Stimulated activated CD8-positive, alpha-beta memory T cell treated with anti-CD3 and anti-CD28 coated beads, Interleukin-4, amount 100 ng/mL, for 1 hour (primary cell): ENCODE measurements at places on chromosomes 2 and 18.
A peak's percentile ranks its signal among the peaks of the same experiment; 100 is the strongest.

GRCh38 chr2:86029873-86030272 is 75.8 kb downstream of the POLR1A start:
- DNase-seq = no peak

DNA sequence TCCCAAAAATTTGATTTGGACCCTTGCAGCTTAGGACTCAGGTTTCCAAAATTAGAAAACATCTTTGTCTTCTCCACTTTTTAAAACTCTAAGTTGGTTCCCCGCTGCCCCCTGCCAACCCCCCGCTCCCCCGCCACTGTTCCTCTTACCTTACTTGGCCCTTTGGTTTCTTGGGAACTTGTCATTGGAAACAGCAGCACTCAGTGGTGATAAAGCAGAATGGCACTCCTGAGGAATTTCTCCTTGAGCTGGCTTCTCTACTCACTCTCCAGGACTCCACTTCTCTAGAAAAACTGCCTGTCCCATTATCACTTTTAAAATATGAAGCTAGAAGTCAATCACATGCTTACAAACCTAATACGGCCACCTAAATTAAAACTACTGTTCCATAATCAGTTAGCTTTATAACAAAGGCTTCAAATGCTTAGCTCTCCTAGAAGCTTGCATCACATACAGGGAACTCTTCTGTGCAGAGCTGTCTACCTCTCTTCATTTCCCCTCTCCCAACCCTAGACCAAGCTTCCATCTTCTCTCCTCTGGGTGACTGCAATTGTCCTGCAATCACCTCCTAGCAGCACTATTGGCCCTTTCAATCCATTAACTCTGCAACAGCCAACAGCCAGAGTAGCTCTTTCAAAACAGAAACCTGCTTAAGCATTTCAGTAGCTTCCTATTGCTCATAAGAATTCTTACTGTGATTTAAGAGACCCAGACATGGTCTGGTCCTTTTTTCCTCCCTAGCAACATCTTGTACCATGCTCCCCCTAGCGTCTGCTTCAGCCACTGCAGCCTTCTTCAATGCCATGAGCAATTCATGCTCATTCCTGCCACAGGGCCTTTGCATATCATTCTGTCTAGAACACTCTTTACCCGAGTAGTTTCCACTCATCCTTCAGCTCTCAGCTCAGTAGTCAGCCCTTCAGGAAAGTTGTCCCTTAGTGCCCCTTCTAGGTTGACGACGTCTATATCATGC is 15.2 kb upstream of the PLEKHM3 start:
- peak; percentile 20 for DNase-seq

DNA sequence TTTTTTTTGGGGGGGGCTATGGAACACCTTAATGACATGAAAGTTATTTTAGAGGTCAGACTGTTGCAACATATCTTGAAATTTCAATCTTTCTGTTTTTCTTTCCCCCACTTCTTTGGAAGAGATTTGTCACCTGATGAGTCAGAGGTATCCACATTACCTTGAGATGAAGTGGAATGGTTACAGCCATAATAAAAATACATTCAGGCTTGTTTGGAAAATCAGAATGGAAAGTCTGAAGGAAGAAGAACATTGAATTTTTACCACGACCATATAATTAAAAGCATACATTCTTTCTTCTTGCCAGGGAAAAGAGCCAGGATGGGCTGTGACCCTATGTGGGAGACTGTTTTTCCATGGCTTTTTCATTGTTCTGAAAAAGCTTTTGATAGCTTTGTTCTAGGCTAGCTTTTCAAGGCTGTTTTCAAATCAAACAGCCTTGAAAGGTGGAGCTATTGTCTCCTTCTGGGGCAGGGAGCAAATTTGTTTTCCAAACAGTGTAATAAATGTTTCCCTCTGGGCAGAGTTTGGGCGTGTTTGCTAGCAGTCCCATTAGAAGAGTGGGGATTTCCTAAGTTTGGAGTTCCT is 2.3 kb upstream of the GTF3C3 start:
- no peak for DNase-seq

DNA sequence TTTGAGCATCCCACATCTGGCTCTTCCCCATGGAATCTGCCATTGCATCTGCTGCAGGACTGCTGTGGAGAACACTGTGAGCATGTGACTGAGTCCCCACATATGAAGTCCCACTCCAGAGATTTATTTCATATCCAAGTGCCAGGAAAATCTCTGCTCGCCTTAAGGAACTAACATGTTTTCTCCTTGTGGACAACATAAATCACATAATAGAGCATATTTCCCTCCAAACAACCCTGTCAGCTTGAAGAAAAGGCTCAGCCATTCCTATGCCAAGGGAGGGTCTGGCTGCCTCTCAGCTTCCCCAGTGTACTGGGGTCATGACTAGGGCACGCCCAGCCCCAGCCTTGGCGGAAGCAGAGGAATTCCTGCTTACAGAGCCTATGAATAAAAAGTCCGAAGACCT is 193.7 kb downstream of the DNER start:
- no peak for DNase-seq

- no peak for DNase-seq
Measured at GRCh38 chr2:240556553-240557100, 1.2 kb downstream of the ANKMY1 start.

DNA sequence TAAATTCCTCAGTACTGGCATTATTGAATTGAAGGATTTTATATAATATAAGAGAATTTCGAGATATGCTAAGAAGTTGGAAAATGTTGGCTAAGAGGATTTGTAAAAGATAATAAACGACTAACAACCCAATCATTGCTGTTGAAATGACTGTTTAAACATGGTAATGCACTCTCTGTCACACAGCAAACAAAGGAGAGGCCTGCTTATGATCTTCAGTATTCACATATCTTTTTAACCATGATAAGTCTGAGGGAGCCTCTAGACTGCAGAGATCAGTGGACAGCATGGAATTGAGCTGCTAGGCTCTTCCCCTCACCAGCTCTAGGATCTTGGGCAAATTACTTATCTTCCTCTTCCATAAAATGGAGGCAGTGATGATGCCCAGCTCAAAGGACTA is 2.7 kb downstream of the KCTD18 start:
- no peak for DNase-seq

DNA sequence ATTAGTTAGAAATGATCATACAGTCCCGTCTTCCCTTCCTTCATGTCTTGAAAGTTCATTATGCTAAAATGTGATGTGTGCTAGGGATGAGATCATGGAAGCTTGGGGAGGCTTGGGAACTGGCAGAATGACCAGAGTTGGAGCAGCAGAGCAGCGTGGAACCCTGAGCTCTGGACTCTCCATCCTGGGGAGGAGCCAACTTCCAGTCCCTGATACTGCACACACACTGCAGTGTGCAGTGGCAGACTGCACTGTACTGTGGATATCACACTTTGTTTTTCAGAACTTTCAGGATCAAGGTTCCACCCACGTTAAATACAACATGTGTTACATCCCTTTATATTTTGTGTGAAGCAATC is 27.3 kb upstream of the GREB1 start:
- no peak for DNase-seq

DNA sequence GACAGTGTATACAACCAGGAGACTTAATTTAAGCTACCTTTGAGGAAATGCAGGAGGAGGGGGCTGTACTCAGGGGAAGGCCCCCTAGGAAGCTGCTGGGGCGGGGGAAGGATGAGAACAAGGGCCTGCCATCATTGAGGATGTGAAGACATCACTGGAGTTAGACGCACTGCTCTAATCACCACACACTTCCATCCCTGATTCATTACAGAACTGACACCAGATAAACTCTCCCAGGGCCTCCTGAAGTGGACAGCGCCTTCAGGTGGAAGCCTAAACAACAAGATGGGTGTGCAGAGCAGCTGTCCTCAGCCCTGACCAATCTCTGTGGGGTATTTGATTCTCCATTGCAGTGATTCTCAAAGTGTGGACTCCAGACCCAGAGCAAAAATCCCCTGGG is 30.6 kb upstream of the SLC35G4 start:
- DNase-seq = no peak

- DNase-seq = no peak
Measured at GRCh38 chr2:45173513-45173912, 164.3 kb upstream of the SIX2 start.

DNA sequence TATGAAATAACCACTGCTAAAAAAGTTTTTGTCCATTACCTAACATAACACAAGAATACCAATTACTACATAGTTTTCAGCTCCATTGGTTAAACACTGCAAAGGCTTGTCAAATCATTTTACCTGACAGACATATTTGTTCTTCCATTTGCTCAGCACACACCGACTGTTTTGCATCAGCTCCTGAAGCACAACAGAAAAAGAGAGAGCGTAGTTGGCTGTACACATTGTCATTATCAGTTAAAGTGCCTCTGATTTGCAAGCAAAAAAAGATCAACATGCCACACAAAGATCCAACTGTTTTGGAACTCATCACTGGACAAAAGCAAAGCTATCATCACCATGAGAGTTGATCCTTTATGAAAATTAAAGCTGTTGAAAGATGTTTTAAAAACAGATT is 103.8 kb downstream of the WDPCP start:
- DNase-seq = no peak

DNA sequence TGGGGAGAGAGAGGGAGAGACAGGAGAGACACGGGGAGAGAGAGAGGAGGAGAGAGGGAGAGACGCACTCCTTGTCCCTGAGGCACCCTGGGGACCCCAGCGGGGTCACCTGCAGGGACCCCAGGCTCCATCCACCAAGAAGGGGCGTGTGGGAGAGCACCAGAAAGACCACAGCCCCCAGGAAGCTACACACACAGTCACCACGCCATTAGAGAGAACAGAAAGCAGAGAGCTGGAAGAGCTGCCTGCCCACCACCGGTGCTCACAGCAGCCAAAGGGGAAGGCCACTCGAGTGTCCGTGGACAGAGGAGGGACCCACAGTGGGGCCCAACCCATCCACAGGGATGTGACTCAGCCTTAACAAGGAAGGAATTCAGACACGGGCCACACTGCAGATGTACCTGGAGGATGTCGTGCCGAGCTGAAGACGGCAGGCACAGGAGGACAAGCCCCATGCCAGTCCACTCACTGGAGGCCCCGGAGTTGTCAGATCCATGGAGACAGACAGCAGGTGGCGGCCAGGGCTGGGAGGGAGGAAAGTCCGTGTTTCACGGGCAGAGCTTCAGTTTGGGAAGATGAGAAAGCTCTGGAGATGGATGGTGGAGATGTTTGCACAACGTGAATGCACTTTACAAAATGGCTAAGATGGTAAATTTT is 11.5 kb upstream of the NFATC1 start:
- no peak for DNase-seq

GRCh38 chr2:159867567-159868361 is 69.8 kb upstream of the CD302 start:
- no peak for DNase-seq

DNA sequence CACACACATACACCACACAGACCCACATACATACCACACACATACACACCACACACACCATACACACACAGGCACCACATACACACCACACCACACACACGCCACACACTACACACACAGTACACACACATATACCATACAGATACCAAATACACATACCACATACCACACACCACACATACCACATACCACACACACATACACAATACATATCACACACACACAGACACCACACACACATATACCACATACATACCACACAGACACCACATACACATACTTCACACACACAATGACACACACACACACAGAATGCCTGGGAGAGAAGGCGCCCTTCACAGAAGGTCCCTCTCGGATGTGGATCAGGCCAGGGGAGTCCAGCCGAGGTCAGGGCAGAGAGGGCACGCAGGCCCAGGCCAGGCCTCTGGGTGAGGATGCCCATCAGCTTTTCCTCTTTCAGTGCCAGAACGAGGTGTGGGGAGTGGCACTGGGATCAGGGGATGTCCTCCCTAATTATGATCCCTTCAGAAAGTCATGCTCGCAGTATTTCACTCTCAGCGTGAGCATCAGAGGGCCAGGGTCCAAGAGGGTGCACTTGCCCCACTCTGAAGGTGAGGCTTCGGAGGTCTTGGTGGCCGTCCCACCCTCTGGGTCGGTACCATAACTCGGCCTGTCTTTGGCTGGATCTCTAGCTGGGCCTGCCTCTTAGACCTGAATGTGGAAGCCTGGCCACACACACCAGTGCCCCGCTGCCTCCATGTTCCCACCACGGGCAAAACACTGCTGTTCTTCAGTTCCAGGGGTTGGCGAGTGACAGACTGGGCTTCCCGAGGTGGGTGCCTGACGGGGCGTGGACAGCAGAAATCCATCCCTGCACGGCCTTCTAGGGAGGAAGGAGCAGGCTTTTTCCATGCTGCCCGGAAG is 70.6 kb upstream of the ODC1 start:
- DNase-seq = no peak

DNA sequence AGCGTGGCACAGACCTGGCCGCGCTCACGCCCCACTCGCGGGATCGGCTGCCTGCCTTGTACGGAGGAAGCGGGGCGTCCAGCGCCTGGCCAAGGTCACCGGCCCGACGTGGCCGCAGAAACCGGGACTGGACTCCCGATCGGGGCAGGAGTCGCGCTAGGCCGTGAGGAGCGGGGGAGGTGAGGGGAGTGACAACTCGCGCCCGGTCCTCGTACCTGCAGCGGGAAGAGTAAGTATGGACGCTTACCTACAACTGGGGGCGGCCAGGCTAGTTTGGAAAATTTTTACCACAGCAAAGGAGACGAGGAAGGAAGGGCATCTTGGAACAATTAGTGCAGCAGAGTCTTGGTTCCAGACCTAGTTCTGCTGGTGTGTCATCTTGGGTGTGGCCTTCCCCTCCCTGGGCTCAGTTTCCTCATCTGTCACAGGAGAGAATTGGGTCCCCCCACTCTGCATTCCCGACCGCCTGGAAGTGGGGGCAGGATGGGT is 693 bp downstream of the UBE2F start:
- no peak for DNase-seq

DNA sequence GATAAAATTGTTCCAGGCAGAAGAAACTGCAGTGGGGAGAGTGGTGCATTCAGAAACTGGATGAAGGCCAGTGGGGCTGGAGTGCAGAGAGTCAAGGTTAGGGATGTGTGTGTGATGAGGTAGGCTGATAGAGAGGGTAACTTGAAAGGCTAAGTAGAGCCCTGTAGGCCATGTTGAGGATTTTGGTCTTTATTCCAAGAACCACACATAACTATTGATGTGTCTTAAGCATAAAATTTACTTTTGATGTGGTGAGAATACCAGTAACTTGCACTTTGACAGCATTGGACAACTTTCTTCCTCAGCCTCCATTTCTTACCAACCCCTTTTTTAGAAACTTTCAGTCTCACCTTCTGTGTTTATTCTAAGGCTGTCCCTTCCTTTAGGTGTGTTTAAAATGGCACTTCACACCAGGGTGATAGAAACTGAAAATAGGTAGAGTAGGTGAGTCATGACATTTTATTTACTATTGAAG is 22.6 kb downstream of the MTX2 start:
- DNase-seq = no peak

GRCh38 chr18:63233334-63233733 is 86.2 kb downstream of the BCL2 start:
- no peak for DNase-seq

GRCh38 chr2:230692760-230693159 is 19.9 kb upstream of the CAB39 start:
- no peak for DNase-seq

GRCh38 chr18:76459687-76460350 is 35.2 kb downstream of the ZNF516 start:
- DNase-seq = no peak

DNA sequence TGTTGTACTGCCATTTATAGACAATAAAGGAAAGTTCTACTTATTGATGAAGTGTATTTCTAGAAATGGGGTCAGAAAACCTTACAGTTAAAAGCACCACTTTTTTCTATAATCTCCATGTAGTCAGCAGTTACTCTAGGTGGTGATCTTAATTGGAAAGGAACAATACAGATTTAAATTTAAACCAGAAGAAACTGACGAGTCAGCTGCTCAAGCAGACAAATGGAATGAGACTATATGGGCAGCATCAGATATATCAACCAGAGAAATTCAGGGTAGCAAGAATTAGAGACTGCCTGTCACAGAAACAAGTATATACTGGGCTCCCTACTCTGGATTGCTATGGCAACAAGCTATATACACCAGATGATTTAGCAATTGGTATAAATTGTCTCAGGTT is 99.6 kb upstream of the SCG2 start:
- DNase-seq = no peak
